ENCODE measurements at places on chromosomes 5 and 9.

DNA sequence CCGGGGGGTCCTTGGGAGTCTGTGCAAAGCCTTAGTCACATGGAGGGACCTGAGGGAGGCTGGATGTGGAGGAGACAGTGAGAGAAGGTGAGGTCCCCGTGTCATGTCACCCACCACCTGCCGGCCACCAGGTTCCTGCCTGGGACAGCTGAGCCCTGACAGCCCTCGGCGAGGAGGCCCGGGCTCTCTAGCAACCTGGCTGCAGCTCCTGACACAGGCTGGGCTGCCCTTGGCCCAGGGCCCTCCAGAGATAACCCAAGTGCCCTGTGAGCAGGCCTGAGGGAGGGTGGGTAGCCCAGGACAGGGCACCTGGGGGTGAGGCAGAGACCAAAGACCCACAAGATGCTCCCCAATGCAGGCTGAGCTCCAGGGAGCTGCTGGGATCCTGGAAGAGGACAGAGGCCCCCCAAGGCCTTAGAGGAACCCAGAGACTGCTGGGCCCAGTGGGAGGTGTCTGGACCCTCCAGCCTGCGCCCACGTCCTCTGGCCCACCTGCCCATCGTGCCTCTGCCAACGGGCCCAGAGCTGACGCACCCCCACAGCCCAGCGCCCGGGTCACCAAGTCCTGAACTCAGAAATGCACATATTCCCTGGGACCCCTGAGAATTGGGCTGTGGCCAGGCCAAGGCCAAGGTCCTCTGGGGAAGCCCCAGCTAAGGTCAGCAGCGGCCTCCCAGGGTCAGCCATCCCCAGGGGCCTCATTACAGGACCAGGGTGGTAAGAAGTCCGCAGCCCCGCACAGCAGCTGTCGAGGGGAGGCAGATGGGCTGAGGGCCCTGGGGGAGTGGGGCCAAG is 8.8 kb upstream of the PTGDS start:
- DNase-seq = no peak

DNA sequence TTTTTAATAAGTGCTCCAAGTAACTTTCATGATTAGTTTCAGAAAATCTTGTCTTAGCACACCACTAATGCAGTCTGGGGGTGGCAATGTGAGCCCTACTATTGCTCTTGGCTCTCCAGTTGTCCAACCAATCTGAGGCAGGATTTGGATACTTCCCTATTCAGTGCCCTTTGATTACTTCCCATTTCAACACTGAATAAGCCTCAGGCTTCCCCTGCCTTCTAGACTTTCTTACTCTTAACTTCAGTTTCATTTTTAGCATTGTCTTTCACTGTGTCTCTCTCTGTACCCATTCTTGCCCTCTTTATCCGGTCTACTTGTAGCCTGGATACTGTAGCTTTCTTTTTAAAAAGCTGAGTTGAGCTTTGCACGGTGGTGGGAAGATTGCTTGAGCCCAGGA is 186.1 kb downstream of the C9orf152 start:
- DNase-seq = no peak

- peak; percentile 45 for DNase-seq
Observed at GRCh38 chr5:141412854-141413539, at the start of gene PCDHGA10. Gene PCDHGA10 (plus strand): TSS chr5:141412987. CDS start chr5:141413176, 189 bp downstream.

- DNase-seq = no peak
Observed at GRCh38 chr9:137407590-137408300, 15.2 kb downstream of the EXD3 start.

GRCh38 chr5:981456-981855 is 27.1 kb upstream of the NKD2 start:
- DNase-seq = no peak

Measured in T follicular helper cell (primary cell).